ENCODE measurements at places on chromosomes 13 and 19.

DNA sequence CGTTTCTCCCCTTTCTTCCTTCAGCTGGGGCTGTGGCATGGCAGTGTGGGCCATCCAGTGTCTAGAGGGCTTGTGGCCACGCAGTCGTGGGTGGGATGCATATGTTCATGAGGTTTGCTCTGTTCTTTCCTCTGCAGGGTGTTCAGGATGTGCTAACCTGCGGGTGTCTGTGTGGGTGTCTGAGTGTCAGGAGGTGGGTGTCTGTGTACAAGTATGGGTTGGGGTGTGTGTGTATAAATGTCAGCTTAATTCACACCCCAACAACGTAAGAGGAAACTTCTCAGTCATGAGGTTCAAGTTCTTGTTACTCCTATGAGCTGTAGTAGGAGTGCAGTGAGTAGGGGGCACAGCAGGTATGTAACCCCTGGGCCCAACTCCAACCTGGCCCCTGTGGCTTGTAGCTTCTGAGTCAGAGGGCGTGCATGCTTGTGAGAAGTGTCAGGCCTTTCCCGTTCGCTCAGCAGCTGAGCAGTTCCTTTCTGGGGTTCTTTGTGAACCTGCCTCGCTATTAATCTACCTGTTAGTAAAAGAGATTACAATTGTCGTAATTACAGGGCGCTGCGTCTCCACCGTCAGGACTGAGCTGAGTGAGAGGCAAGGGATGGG is 49.1 kb downstream of the NFIX start:
- no peak for DNase-seq

DNA sequence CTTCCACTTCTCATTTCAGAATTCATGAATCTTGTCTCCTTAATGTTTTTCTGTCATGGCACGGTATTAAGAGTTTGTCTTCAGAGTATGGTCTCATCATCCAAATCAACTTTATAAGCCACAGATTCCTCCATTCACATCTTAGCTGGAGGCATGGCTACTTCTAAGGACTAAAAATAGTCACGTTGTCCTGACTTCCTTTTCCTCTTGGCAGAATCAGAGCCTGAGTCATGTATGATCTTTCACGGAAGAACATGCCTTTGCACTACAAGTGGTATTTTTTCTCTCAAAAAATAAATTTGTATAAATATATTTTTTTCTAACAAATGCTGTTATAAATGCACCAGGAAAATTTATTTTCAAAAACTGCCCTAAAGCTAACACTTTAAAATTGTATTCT is 71.4 kb downstream of the ALOX5AP start:
- no peak for DNase-seq

- no peak for DNase-seq
Observed at GRCh38 chr19:45069056-45069455, 7.2 kb downstream of the ZNF296 start.

DNA sequence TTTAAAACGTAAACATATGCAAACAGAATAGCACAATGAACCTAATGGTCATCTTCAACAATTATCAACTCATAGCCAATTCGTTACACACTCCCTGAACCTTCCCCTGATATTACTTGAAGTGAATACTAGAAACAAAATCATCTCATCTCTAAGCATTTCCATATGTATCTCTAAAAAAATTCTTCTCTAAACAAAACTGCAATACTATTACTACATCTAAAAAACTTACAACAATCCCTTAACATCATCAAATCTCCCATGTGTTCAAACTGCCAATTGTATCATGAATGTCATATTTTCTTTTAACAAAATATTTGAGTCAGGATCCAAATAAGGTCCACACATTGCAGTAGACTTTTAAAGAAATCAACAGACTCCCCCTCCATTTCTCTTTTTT is 61.4 kb downstream of the FRY start:
- DNase-seq, result no peak

DNA sequence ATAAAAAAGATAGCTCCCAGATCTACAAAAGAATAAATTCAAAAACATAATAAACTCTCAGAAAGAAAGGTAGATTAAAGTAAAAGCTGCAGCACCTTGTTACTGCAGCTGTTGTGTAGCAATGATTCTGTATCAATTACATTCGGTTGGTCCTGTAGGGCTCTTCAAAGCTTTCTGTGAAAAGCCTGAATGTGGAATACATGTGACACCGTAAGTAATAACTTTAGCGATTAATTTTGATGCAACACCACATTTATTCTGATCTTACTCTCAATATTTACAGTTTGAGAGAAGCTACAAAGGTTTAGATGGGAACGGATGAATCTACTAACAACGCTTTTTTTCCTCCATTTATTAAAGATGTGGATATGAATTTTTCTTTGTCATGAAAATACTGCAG is 279.2 kb downstream of the DACH1 start:
- no peak for DNase-seq

DNA sequence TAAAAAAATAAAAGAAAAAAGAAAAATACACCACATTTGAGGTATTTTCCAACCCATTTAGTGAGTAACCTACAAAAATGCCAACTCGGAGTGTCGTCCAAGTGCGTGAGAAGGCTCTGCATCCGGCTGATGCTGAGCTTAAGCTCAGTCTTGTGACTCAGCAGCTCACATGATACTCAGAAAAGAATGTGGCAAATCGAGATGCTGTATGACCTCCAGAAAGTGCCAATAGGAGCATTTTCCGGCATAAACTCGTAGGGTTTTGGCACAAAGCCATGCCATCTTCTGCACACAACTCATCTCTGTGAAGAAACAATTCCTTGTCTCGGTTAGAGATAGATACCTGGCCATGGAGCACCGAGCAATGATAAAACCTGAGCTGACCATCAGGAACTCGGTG is 58.5 kb downstream of the TRPM4 start:
- no peak for DNase-seq

GRCh38 chr13:23069566-23069965 is 111.2 kb upstream of the SGCG start:
- DNase-seq, result no peak

DNA sequence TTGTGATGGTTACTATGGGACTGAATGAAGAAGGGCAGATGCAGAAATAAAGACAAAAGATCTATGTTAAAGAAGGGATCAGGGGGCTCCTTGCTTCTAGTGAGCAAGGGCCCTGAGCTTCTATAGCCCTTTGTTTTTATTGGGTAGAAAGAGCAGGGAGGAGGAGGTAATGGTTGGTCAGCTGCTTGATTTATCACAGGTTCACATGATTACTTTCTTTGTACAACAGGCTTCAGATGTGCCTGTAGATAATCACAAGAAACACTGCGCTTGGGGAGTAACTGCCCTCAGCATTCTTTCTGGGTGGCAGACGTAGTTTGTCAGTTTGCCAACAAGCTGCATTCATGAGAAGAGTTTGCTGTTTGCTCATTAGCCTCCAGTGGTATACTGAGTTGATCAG is 4.8 kb upstream of the ZNF439 start:
- DNase-seq, result no peak
